GM12878 (cell line): ENCODE measurements at places on chromosomes 13 and 19. TPM values are rescaled to one million over a fixed set of nuclear protein-coding genes. Genes with fewer than 3 reads are reported as not detected.

DNA sequence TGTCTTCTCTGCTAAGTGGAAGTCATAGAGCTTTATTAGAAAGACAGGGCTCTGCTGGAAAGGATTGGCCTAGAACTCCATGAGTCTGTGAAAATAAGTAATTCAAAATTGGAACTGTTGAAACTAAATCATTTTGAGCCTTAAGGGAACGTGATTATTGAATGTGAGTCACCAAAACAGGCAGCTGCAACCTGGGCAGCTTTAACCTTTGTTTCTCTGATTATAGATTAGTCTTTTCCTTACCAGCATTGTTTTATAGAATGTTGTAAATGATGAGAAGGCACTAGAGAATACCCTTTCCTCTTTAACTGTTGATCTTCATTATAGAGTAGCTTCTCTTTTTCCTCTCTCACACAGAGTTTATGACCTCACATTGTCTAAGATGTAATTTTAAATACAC lies 638.8 kb upstream of the SLITRK6 start:
- DNase-seq: no peak
- no peak overlapping the region for H3K27ac ChIP-seq
- H3K4me3 ChIP-seq: no peak overlapping the region
- no peaks in the 10 kb centered on the region for H3K27me3 ChIP-seq

DNA sequence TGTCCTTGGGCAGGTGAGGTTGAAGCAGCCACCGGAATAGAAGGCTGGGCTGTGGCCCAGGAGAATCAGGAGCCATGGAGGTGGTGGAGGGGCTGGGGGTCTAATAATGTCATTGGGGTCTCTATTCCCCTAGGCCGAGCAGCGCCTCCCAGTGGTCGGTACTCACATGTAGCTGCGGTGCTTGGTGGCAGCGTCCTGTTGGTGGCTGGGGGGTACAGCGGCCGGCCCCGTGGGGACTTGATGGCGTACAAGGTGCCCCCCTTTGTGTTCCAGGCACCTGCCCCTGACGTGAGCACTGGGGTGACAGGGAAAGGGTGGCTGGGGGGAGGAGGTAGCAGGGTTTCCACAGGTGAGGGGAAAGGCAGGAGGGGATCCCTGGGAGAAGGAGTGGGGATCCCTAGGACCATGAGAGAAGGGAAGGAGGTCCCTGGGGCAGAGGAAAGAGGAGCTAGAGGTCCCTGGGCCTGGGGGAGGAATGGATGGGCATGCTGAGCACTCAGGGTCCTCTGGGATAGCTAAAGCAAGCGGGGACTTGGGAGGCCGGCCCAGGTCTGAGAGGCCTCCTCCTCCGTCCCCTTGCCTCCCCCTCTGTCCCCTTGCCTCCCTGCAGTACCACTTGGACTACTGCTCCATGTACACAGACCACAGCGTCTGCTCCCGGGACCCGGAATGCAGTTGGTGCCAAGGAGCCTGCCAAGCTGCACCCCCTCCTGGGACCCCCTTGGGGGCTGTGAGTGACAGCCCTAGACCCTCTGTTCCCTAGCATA lies 18.1 kb downstream of the MEGF8 start:
- no peak for DNase-seq
- H3K4me3 ChIP-seq: no peak overlapping the region
- H3K27ac ChIP-seq: no peak overlapping the region

GRCh38 chr19:54156953-54157352 lies 2.6 kb downstream of the LENG1 start:
- H3K4me1 ChIP-seq: peaks cover 4% of the 10 kb centered on the region; the same call in 1 of the 2 replicates
- no peak for DNase-seq
- H3K27me3 ChIP-seq: no peaks in the 10 kb centered on the region
- no peak overlapping the region for H3K27ac ChIP-seq

DNA sequence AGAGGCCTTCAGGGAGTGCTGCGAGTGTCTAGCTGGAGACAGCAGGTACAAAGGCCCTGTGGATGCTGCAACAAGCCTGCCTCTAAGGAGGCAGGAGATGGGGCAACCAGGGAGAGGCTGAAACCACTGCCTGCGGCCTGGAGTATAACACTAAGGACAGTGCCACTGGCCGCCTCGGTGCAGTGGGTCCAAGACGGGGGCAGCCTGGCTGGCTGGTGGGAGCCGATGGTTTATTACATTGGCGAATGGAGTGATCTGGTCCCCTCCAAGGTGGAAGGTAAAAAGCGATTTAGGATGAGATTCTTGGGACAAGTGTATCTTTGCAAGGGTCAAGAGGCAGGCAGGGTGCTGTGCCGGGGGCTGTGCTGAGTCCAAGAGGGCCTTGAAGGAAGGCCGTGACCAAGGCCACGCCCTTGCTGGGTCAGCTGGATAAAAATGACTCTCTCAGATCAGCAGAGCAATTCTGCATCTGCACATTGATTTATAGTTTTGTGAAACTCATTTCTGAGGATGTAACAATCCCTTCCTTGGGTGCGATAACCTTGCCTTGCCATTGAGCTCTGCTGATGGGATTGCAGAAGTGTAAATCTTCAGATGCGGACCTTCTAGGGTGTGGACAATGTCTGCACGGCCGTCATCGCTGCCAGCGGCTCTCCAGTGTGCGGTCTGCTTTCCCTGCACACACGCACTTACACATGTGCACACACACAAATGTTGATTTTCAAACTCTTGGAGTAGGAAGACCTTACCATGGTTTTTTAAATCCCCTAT lies 6.0 kb downstream of the TMEM255B start:
- no peaks in the 10 kb centered on the region for H3K4me1 ChIP-seq
- DNase-seq: no peak
- H3K4me3 ChIP-seq: no peak overlapping the region
- H3K27me3 ChIP-seq: peaks cover 2% of the 10 kb centered on the region
- no peak overlapping the region for H3K27ac ChIP-seq
- no peaks in the 10 kb centered on the region for H3K36me3 ChIP-seq

The DAND5 gene
- total RNA-seq: 0.11 and 0.15 TPM in 2 replicates

The ZNF582 gene
- total RNA-seq: 0.44 and 0.90 TPM in 2 replicates

GRCh38 chr19:56189785-56190184 lies 7.8 kb downstream of the ZSCAN5B start:
- H3K4me3 ChIP-seq: no peak overlapping the region
- H3K27me3 ChIP-seq: no peaks in the 10 kb centered on the region
- no peaks in the 10 kb centered on the region for H3K4me1 ChIP-seq
